Fibroblast of the aortic adventitia (primary cell): ENCODE measurements at places on chromosomes 5 and 9.

- peak; percentile 47 for DNase-seq
Measured at GRCh38 chr5:87195616-87196015, 72.1 kb upstream of the RASA1 start.

- DNase-seq, result no peak
Measured at GRCh38 chr9:120961936-120962335, 35.3 kb upstream of the TRAF1 start.

DNA sequence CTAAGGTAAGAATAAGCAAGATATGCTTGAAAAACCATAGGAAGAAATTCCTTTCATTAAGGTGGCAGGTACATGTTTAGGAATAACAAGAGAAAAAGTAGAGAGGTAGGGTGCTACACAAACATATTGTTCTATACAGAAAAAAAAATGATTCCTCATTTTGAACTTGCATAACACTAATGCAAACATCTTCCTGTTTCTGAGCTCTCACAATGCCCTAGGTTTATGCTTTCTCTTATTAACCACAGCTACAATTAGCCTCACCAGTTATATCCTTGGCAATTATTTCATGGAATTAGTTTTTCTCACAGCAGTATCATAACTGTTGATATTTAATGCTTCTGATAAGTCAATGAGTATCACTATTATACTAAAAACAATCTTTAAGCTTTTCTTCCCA is 20.7 kb downstream of the CEMIP2 start:
- no peak for DNase-seq

DNA sequence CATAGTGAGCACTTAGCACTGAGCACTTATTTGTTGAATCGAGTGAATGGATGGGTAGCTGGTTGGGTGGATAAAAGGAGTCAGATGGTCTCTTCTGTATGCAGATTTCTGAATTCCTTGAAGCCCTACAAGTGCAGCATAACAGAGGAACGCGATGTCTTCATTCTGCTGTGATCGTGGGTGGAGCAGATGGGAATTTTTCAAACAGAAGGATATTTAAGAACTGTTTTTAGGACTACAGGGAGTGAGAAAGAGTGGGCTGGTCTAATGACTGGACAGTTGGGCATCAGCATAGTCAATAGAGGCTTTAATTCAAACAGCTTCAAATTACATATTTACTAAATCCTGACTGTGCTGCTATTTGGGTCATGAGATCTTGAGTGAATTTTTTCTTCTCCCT is 253.2 kb downstream of the CEMIP2 start:
- DNase-seq, result no peak

GRCh38 chr5:134177369-134178095 is 782 bp upstream of the SKP1 start:
- peak; percentile 54 for DNase-seq

GRCh38 chr5:9438596-9439354 is 107.1 kb downstream of the SEMA5A start:
- DNase-seq, result no peak

DNA sequence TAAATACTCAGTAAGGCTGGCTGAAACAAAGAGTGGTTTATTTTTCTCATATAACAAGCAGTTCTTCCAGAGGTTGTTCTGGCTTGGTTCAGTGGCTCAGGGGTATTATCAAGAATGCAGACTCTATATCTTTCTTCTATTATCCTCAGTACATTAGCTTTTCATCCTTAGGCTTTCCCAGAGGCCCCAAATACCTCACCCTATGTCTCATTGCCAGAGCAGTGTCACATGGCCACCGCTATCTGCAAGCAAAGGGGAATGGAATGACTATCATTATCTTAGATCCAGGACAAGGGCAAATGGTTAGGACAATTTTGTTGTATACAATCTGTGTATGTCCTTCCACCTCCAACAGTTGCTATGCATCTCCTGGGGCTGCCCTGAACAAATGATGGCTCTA is 69.0 kb upstream of the SNX2 start:
- peak; percentile 23 for DNase-seq

GRCh38 chr9:95626341-95626740 is 109.6 kb upstream of the PTCH1 start:
- no peak for DNase-seq

DNA sequence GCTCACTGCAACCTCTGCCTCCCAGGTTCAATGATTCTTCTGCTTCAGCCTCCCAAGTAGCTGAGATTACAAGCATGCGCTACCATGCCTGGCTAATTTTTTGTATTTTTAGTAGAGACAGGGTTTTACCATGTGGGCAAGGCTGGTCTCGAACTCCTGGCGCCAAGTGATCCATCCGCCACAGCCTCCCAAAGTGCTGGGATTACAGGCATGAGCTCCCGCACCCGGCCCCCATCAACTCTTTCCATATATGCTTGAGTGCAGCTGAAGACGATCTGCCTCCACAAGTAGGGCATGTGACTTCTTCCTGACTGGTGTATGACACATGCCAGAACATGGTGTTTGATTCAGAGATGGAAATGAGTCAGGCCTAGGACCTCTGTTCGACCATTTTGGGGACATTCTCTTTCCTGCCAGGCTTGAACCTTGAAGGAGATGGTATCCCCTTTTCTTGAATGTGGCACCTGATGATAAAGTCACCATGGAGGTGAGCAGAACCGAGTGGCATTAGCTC is 7.5 kb upstream of the CNOT6 start:
- DNase-seq, result no peak

DNA sequence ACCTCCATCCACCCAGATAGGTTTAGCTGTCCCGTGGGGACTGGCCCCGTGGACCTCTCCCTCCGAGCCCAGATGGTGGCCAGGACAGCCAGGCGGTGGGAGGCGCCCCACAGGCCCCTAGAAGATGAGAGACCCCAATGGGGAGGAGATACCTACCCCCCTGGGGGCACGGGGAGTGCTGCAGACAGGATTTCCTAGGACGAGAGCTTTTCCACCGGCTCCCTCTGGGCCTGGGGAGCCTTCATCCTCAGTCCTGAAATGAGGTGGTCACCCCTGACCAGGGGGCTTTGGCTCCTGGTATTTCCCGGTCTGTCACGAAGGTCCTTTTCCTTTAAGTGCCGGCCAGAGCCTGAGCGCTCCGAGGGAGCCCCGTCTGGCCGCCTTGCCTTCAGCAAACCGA is 46.8 kb downstream of the MRPL36 start:
- DNase-seq, result no peak

- DNase-seq, result peak; percentile 82
Measured at GRCh38 chr5:140221697-140222223, 46.8 kb downstream of the CYSTM1 start.

GRCh38 chr5:170741801-170742200 is 41.7 kb upstream of the GABRP start:
- DNase-seq, result no peak

DNA sequence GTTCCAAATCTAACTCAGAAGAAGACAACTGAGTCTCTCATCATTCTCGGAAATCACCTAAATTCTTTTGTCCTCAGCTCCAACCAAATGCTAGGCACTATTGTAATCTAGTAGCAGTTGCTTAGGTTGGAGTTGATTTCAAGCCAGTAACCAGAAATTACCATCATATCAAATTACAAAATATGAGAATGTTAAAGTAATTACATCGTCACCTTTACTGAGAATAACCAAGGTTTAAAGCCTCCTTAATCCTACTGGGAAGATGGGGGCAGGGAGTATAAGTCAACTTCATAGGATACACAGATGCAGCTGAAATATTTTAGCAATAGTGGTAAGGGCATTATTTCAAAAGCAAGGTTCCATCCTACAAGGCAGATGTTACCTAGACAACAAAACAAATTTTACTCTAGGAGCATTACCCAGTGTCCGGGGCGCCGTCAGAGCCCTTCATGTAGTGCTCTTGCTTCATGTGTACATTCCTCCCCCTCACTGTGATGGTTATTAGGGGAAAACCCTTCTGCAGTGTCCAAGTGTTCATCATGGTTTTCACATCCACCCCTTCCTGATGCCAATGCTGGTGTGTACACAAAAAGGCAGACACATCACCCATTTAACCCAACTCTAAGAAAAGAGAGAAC is 19.5 kb downstream of the ERAP1 start:
- DNase-seq, result no peak

- DNase-seq, result no peak
Measured at GRCh38 chr9:133276001-133276884, 1.2 kb upstream of the ABO start.

DNA sequence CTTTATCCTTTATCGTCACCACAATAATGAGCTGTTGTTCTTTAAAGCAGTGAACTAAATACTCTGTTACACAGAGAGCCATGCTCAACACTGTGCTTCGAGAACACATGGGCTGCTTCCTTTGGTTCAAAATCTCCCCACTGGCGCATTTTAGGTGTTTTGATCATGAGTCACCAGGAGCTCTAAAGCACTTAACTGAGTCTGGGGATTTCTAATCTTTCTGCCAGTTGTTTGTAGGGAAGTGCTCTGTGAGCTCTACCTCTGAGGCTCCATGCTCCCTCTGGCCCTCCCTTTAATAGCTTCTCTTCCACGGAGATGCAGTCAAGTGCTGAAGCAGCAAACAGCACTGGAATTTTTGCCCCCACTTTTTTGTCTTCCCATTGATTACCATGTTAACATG is 17.0 kb downstream of the ERAP2 start:
- peak; percentile 79 for DNase-seq

DNA sequence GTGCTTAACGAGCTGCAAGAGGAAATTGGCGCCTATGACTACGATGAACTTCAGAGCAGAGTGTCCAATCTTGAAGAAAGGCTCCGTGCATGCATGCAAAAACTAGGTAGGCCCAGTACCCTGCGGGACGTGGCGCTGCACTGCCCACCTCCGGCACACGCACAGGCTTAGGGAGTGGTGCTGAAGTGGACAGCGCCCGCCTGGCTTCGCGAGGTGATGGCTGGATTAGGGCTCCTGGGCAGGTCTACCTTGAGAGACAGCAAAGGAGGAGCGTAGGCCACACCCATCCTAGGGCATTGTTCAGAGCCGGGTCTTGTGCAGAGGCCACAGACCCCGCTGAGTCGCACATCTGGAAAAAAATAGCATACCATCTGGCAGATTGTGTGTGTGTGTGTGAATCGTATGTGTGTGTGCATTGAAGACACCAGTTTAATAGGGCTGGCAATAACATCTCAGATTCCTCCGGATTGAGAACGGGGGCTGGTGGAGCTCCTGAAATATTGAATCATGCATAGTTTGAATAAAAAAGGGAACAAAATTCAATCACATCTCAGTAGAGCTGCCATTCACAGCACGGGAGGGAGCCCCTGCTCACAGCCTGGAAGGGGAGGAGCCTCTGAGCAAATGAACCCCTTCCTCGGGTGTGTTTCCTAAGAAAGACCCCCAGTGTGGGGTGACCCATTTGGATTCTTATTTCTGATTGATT is 11.1 kb downstream of the OLFM1 start:
- peak; percentile 2 for DNase-seq

DNA sequence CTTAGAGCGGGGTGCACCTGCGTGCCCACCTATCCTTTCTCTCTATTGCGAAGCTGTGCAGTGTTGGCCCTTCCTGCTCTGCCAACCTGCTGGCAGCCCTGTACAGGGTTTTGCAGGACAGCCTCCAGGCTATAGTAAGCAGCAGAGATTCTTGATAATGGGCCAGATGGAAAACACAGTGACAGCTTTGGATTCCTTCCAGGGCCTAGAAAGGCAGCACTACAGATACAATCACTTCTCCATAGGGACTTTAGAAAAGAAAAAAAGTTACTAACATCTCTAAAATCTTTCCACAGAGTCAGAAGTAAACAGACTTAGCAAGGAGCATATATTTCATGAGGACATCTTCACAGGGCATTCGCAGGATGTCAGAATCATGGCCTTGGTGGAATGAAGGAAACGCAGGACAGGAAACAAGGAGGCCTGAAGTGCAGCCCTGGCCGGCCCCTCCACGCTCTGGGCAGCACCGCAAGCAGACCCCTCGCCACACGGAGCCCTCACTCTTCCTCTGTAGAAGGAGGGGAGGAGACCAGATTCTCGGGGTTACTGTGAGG is 172.1 kb upstream of the GAS1 start:
- DNase-seq, result peak; percentile 90

DNA sequence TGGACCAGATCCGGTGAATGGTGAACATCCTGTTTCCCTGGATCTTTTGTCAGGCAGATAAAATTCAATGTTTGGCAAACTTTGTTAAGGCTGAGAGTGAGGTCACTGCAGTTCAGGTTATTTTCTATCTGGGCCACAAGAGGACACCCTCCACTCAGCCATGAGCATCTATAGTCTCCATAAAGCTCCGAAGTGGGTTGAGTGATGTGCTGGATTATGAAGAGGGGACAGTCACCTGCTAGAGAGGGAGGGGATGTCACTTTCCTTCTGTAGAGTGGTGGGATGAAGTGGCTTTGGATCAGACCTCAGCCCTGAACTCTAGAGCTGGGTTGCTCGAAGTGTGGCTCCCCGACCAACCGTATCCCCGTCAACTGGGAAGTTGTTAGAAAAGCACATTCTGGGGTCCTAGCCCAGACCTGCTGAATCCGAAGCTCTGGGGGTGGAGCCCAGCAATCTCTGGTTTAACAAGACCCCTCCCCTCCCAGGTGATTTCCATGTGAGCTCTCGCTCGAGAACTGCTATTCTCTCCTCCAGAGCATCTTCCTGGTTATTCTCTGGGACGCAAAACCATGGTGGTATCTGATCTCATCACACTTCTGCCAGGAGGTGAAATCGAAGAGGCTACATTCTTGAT is 31.8 kb upstream of the FGF1 start:
- peak; percentile 85 for DNase-seq

DNA sequence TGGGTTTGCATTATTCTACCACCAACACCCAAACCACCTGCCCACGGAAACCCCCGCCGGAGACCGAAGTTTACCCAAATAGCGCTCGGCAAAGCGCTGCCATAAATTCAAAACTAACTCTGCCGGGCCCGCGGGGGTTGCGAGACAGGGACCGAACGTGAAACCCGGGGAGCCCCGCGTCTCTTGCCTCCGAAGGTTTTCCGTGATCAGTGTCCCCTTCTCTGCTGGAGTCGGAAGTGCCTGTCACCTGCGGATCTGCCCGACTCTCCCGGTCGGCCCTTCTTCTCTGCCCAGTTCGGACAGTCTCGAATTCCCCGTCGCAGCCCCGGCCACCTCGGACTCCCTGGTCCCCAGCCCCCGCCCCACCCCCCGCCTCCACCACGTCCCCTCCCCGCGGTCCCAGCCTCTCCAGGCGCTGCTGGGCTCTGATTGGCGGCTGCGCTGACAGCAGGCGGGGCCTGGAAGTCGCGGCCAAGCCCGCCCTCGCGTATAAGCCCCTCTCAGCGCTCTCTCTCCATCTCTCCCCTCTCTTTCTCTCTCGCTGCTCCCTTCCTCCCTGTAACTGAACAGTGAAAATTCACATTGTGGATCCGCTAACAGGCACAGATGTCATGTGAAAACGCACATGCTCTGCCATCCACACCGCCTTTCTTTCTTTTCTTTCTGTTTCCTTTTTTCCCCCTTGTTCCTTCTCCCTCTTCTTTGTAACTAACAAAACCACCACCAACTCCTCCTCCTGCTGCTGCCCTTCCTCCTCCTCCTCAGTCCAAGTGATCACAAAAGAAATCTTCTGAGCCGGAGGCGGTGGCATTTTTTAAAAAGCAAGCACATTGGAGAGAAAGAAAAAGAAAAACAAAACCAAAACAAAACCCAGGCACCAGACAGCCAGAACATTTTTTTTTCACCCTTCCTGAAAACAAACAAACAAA is at the start of gene RORB:
Gene RORB, plus strand, starts transcription at position 517 of the 929 bp plus-strand sequence. CDS start 642 bp downstream, outside the sequence.
- peak; percentile 23 for DNase-seq

DNA sequence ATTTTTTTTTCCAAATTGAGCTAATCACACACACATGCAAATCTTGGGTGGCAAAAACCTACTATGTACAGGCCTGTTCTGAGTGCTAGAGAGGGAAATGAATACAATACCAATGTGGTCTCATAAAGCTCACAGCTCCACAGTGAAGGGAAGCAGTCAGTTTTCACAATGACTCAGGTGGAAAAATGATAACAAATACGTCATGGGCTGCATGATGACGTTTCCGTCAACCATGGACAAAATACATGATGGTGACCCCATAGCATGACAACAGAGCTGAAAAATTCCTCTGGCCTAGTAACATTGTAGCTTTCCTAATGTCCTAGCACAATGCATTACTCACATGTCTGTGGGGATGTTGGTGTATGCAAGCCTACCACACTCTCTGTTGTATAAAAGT is 252.5 kb downstream of the TRIM32 start:
- DNase-seq, result peak; percentile 3
